ENCODE measurements at places on chromosomes 16 and 17.

DNA sequence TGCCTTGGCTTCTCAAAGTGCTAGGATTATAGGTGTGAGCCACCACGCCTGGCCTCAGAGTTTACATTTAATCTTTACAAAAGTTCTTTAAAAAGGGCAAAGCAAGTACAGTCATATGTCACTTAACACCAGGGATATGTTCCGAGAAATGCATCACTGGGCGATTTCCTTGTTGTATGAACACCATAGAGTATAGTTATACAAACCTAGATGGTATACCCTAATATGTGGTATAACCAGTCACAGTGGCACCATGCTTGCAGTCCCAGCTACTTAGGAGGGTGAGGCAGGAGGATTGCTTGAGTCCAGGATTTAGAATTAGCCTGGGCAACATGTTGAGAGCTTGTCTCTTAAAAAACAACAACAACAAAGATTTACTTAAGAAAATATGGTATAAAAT lies 51.3 kb downstream of the NFATC3 start:
- DNase-seq = no peak

GRCh38 chr16:1981398-1981836 lies at the start of gene NOXO1:
Gene NOXO1, minus strand, starts transcription at chr16:1981469. Its CDS starts 290 bp downstream, at chr16:1981179.
- DNase-seq = no peak

- no peak for DNase-seq
Observed at GRCh38 chr16:80564394-80564793, 23.6 kb downstream of the DYNLRB2 start.

DNA sequence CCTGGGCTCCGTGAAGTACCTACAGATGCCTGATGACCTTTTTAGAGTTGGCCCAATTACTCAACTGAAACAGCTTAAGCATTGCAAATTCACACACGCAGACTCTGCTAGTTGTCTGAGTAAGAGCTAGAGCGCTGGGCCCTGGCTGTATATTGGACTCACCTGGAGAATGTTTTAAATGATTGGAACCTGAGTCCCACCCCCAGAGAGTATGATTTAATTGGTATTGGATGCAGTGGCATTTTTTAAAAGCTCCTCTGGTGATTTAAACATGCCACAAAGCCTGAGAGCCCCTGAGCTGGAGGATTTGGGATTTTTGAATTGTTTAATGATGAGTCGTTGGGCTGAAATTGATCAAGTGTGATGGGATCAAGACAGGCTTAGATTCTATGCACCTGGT lies 143.9 kb upstream of the SDK2 start:
- no peak for DNase-seq

DNA sequence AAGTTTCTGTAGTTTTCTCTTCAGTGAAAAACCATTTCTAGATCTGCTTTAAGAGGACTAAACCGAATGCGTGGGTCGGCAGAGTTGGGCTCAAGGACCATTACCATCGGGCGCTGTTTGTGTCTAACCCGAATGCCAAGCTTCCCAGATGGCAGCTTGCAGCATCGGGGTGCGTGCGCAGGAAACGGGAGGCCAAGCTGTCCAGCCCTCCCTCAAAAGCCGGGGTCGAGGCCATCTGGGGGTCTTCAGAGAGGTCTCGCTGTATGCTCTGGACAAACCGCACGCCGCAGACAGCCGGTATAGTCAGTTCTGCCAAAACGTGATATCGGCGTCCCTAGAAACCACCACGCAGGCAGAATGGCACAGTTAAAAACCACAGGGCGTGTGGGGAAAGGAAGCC lies 178.8 kb downstream of the BANP start:
- no peak for DNase-seq

DNA sequence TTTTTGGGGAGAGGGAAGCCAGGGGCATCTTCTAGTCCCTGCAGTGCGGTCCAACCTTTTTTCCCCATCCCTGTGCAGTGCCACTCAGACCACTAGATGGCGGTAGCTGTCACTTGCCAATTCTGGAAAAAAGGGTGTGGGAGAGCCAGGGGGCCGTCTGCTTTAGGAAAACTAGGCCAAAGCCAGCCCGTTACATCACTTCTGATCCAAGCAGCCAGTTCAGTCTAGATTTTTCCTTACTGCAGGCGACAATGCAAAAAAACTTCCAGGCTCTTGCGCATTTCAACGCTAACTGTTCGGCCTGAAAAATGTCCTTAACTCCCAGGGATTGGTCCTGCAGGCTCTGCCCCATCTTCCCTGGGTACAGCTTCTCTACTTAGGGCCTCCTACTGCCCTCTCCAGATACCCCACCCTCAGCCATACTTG lies 69.2 kb upstream of the CES5A start:
- DNase-seq = peak; percentile 30

- no peak for DNase-seq
Observed at GRCh38 chr17:2928294-2928890, 132.2 kb downstream of the RAP1GAP2 start.

DNA sequence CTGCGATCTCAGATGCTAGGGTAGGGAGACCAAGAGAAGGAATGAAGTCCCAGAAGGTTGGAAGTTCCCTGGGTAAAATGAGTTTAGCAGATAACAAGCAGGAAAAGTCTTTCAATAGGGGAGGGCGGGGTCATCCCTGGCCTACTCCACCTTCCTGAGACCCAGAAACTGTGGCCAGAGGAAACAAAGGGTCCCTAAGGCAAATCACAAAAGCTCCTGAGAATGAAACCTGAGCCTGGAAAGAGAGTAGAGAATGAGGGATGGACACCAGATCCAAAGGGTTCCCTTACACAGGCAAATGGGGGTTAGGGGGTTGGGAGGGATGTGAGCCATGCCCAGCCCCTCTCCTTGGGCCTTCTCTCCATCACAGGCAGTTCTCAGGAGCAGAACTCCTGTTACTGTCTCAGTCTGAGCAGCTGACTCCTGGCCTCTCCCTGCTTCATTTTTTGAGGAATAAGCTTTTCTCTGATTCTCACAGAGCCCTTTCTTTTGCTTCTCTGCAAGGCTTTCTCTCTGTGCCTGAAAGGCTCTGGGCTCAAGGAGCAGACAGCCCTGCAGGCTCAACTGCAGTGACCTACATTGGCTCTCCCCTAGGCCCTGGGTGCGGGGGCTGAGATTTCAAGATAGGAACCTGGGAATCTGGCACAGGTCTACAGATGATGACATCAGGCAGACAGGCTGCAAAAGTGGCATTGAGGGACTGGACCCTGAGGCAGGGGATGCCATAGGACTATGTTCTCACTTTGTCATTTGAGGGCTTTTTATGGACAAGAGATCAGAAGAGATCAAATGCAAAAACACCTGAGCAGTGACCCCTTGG lies 9.8 kb upstream of the NR1D1 start:
- DNase-seq = no peak

DNA sequence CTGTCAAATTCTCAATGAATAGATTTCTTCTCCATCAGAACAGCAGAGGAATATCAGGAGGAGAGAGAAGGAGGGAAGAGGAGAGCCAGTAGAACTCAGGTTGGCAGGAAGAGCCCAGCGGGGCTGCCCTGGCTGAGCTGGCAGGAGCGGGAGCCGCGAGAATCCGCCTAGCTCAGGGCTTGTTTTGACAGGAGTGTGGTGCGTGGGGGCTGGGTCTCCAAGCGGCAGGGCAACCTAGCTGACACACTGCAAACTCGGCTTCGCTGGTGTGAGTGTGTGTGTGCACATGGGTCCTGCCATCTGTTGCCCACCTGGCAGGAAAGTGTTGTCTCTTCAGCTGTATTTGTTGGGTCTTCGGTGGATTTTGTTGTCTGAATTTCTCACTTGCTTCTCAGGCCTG lies 27.9 kb upstream of the BCAR1 start:
- DNase-seq = no peak

DNA sequence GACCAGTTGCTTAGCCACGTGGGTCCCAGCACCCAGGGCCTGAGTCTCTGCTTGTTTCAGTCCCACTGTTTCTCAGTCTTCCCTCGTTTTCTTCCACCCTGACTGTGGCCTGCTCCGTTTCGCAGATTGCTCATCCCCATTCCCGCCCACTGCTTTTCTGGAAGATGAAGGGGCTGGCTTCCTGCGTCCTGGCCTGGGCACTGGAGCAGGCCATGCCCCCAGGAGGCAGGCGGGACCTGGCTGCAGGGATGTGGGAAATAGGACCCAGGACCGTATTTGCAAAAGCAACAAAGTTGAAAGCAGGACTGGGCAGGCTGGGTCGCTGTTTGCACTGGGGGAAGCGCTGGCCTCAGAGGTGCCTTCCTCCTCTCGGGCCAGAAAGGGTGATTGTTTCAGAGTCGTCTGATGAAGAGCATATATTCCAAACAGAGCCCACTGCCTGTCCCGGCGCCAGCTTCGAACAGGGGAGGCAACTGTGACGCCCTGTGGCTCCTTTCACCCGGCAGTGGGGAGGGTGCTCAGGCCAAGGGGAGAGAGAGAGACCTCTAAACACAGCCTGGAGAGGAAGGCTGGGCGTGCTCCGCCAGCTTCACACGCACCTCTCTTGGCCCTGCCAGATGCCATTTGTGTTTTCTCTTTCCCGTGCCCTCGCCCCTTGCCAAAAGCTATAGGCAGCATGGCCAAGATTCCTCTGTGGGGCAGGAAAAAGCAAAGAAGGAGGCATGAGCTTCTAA lies 108.6 kb downstream of the CMIP start:
- no peak for DNase-seq

DNA sequence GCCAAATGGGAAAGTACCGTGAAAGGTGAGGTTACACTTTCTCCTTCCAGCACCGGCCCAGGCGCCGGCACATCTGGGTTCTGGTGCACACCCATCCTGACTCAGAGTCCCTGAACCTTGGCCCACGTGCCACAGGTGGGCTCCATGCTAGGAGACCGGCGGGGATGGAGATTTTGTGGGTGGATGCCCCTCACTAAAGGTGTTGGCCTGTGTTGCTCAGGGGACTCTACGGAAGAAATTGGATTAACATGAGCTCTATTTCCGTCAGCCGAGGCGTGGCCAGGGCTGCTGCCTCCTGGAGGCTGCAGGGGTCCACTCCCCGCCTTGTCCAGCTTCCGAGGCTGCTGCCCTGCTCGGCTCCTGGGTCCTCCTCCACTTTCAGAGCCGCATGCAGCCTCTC lies 30.8 kb downstream of the FBXO31 start:
- DNase-seq = no peak

DNA sequence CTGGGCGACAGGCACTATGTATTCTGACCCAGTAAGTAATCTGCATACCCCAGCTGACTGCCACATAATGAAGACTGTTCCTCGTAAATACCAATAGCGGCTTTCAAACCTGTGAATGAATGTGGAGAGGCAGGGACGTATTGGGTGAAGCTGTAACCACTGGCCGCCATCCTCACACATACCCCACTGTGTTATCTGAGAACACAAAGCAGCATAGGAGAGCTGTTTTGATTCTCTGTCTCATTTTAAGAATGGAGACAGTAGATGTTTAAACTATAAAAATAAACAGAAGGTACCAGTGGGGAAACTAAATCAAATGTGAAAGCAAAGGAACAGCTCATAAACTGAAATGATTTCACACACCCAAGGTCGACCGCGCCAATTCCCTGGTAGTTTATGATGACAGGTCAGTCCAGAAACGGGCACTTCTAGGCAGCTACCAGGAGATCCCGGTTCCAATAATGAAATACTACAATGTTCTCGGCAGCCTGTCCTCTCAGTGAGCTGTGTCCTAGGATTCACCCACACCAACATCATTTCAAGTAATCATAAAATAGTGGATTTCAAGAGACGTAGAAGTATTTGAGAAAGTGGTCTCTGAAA lies 109.7 kb downstream of the ADCY9 start:
- DNase-seq = no peak

GRCh38 chr17:199806-200545 lies 18.5 kb upstream of the DOC2B start:
- no peak for DNase-seq

- no peak for DNase-seq
Observed at GRCh38 chr16:56478281-56479049, 27.1 kb downstream of the OGFOD1 start.

- no peak for DNase-seq
Observed at GRCh38 chr17:17564896-17565295, 26.6 kb downstream of the PEMT start.

DNA sequence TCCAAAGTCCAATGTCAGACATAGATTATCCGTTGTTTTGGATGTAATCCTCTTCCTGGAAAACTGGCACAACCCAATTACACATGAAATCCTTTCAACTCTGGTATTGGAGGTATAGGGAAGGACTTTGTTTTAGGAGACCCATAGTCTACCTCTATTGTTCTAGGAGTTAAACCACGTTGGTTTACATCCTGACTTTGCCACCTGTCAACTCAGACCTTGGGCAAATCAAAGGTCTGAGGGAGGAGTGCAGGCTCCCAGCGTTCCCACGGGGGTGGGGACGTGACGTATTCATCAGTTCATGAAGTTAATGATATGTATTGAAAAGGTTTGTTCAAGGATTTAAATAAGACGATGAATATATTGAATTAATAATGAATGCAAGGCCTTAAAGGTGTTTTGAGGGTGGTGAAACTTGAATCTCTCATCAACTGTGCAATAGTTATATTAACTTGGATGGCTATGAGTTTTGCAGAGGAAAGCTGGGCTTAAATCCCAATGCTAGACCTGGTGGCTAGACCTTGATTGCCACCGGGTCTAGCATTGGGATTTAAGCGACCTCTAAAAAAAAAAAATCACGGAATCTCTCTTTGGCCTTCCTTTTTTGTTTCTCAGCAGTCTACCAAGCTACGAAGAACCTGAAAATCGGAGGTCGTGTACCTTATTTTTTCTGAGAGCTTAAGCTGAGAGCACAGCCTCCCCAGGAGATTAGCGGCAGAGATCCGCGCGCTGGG lies 744 bp upstream of the NF1 start:
- no peak for DNase-seq

- no peak for DNase-seq
Observed at GRCh38 chr16:67953641-67954375, 9.9 kb upstream of the LCAT start.

- DNase-seq = no peak
Observed at GRCh38 chr17:76565728-76566612, 19.7 kb downstream of the ST6GALNAC2 start.

GRCh38 chr17:76441686-76442340 lies 11.1 kb downstream of the UBE2O start:
- no peak for DNase-seq

All from NCI-H345 (cell line).